CD4-positive, alpha-beta T cell treated with Interleukin-17A for 1 hour (primary cell): ENCODE measurements at places on chromosomes 7 and 10.

DNA sequence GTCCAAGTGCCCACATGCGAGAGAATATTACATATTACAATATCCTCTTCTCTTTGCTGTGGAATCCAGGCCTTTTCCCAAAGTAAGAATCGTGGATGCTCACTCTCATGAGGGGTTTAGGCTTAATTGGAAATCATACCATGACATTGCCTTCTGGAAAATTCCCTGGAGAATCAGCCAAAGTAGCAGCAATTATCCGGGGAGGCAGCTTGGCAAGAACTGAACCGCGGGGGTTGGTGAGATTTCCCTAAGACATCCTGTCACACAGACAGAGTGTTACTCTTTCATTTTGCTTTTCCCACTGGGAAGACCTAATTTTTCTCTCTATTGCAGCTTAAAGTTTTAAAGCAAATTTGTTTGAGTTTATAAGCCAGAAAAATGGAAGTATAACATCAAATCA is 463.6 kb upstream of the DPP6 start:
- no peak for DNase-seq

DNA sequence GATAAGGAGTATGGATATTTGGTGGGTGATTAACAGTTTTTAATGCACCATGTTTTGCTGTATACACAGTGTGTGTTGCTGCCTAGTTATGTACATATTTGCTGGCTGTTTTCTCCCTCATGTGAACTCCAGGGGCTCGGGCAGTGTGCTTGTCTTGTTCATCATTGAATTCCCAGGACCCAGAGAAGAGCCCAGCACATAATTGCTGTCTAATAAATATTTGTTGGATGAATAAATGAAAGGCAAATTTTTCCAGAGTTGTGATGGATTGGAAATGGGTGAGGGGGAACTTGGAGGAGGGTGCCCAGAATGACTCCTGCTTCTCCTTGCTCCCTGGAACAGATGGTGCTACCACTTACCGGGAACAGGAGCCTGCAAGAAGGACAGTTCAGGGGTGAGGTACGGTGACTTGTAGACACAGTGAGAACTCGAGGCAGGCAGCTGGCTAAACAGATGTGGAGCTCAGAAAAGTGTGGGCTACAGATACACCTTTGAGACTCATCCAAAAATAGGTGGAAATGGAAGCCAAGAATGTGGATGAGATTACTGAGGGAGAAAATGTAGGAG is 586.8 kb upstream of the MGMT start:
- DNase-seq = no peak

GRCh38 chr10:8050556-8051108 is 3.9 kb upstream of the GATA3 start:
- DNase-seq = no peak

DNA sequence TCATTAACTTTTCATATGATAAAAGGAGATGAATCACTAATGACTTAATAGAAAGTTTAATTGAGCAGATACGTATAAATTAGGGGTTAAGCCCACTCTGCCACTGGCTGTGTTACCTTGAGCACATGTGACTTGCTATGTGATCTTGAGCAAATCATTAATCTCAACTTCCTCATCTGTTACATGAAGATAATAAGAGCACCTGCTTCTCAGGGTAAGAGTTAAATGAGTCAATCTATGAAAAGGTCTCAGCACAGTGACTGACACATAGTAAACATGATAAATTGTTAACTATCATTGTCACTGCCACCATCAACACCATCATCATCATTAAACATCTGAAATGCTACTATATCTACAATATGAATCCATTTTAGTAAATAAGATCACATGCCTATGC is 110.8 kb downstream of the TPK1 start:
- DNase-seq = no peak

DNA sequence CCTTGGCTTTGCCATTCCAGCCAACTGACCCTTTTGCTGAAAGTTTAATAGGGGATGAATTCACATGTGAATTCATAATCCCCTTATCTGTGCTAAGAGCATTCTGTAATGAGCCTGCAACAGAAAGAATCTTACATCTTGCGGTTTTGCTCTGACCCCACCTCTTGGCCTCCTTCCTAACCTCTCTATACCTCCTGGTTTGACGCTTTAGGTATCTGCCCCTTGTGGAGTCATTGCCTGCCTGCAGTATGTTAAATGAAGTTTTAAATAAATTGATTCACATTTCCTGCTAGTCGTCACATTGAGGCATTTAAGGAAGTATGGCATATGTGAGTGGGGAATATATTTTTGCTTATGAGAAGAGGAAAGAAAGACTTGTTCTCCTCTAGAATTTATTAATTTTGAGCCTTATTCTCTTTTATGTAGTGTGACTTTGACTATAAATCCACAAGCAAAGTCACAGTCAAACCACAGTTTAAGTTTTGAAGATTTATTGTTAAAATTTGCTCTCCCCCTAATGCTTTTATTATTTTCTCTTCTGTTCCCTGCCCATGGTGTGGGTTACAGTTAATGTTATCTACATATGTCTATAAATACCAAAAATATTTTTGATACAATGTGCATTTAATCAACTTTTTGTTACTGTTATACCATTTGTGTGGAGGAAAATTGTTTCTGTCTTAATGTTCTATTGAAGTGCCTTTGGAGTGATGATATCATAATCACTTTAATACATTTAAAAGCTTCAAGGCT is 60.9 kb downstream of the LRMDA start:
- no peak for DNase-seq

- DNase-seq = no peak
These were observed 366.9 kb upstream of the NUPR2 start for GRCh38 chr7:56483153-56483552.

DNA sequence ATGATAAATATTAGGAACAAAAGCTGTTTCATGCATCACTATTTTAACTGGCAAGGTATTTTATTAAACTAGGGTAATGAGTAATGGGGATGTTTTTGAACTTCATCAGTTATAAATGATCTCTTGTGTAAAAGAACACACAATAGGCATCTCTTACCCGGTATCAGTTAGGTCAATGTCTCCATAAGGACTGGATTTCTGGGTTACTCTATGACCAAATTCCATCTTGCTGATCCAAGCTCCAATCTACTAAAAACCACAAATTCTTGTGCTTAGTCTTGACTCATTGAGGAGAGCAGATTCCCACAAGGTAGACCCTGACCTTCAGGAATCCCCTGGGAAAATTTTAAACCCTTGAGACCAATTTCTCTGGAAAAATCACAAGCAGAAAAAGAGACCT is 1167.7 kb downstream of the XPNPEP1 start:
- no peak for DNase-seq

- no peak for DNase-seq
These were observed 275.7 kb downstream of the XPNPEP1 start for GRCh38 chr10:109647627-109648026.

GRCh38 chr10:124174071-124174566 is 80.7 kb upstream of the CHST15 start:
- DNase-seq = no peak

- DNase-seq = no peak
These were observed 174.9 kb downstream of the CREB5 start for GRCh38 chr7:28587211-28587610.

- peak; percentile 43 for DNase-seq
These were observed 177.6 kb upstream of the NAMPT start for GRCh38 chr7:106462365-106462859.

- peak; percentile 73 for DNase-seq
These were observed 34.0 kb downstream of the GATA3 start for GRCh38 chr10:8088504-8088903.

GRCh38 chr7:131400681-131401176 is 73.1 kb downstream of the MKLN1 start:
- no peak for DNase-seq

DNA sequence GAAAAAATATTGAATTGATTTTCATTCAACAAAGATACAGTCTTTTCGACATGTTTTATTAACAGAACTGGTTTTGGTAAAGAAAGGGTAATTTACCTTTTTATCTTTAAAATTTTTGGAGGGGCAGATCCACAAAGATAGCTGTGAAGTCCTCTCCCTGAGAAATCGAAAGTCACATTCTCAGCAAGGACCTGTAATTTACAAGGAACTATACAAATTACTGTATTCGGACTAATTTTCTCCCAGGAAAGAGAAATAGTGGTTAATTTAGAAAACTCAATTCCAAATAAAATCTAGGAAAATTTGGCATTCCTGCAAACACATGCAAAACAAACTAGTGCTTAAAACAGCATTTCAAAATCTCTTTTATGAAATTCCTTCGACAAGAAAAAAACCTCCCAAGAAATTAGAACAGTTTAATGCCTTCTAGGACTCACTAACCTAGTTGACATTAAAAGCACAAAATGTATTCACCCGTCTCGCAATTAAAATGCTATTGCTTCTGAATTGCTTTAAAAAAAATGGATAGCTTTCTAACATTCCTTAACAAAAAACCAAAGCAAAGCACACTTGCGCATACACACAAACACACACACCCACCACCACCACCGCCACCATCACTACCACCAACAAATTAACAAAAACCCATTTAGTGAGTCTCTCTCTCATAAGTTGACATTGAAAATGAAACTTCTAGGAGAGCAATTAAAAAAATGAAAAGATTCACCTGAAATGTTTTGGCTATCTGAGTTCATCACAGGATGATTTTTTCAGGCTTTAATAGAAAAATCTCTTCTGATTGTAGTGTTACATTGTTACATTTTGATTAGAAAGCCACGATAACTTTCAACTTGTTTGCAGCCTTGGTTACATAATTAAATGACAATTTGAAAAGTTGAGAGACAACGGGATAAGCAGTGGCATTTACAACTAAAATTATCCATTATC is 4.0 kb upstream of the NKX2-3 start:
- no peak for DNase-seq

- DNase-seq = no peak
These were observed 166.4 kb upstream of the COBL start for GRCh38 chr7:51482976-51483375.

- peak; percentile 79 for DNase-seq
These were observed 67.9 kb upstream of the PRKCQ start for GRCh38 chr10:6647811-6648526.

GRCh38 chr7:66258409-66258808 is 53.3 kb downstream of the TPST1 start:
- DNase-seq = no peak

DNA sequence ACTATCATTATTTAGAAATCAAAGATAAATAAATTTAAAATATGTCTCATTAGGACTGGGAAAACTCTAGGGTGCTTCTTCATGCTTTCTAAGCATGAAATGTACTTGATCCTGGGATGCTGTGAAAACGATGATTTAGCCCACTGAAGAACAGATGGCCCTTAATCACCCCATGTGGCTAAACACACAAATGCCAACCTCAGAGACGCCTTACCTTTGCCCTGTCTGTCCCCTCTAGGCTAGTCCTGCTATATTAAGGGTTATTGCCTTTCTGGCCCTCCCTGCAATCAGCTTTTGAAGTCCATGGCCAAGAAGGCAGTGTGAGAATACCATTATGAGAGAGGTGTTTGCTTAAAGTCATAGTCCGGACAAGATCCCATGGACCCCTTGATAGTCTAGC is 217.2 kb downstream of the TWIST1 start:
- DNase-seq = no peak

DNA sequence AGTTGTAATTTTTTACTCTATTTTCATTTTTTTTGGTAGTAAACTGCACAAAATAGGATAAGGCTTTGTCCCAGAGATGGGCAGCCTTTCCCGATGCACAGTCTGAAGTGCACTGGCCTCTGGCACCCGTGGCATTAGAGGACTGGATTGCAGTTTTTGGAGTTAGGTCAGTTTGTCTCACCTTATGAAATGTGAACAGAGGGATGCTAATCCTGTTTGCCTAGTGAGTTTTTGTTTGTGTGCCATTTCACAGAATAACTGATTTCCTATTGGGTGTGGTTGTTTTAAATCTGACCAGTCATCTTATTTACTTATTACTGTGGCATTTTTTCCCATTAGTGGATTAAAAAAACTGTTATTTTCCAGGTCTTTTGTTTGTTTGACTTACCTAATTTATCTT is 109.5 kb upstream of the GATA3 start:
- DNase-seq = no peak

DNA sequence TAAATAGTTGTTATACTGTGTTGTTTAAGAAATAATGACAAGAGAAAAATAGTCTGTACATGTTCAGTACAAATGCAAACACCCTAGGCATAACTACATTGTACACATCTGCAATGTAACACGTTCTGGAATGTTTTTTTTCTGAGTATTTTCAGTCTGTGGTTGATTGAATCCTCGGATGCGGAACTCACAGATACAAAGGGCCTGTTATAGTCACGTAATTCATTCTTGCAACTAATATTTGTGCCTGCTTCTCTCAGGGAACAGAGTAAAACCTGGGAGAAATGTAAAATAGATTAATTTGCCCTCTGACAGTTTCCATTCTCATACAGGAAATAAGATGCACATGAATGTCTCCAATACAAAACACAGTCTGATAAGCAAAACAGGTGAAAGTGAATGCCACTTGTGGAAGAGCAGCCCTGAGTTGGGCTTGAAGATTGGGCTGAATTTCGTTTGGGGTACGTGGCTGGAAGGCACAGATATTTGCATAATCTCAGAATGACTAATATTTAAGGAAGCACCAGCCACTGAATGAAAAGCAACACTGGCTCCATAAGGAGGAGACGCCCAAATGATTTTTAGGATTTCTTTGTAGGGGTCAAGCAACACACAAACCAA is 19.1 kb downstream of the DENND2A start:
- DNase-seq = no peak

DNA sequence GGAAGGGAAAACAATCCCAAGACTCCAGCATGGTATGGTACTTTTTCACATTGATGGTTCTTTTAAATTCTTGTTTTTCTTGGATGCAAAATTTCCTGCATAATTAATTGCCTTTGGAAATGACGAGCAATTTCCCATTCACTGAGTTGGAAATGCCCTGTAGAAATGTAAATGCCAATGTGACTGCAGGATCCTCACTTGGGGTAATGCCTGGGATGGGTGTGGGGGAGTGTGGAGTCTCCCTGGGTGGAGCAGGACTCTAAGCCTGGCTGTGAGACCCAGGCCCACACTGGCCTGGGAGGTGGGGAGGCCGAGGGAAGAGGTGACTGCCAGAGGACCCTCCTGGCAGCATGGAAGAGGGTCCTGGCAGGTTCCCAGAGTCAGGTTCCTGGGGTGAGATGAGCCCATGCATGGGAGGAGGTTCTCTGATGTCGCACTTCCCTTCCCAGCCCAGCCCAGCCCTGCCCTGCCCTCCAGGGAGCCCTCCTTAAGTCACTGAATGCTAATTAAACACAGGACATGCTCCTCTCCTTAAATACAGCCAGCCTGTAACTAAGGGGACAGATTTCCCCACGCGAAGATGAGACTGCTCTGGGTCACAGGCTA is 157.9 kb downstream of the GFRA1 start:
- no peak for DNase-seq

- DNase-seq = no peak
These were observed 165.3 kb upstream of the ZMIZ1 start for GRCh38 chr10:78903341-78903940.

- DNase-seq = no peak
These were observed 38.2 kb downstream of the HTR5A start for GRCh38 chr7:155108144-155108901.

DNA sequence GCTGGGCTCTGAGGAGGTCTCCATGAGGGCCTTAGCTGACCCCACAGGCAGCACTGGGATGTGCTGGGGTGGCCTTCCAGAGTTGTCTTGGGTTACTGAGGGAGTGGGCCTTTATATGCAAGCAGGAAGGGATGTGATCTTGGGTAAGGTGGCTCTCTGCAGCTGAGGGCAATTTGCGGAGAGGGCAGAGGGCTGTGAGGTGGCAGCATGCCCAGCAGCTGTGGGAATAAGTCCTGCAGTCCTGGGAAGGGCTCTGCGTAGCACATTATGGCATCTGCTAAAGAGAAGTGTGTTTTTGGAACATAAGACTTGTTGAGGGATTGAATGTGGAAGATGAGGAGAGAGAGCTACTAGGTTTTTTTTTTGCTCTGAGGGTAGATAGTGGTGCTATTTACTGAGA is 99.6 kb upstream of the KMT2E start:
- DNase-seq = no peak

- DNase-seq = no peak
These were observed 594.5 kb upstream of the DPP6 start for GRCh38 chr7:153457746-153458145.
